ENCODE measurements at places on chromosomes 2 and 18. TPM values are rescaled to one million over a fixed set of nuclear protein-coding genes. Genes with fewer than 3 reads are reported as not detected.

- no peak overlapping the region for H3K4me3 ChIP-seq
- H3K27ac ChIP-seq = no peak overlapping the region
- peaks cover 7% of the 10 kb centered on the region for H3K4me1 ChIP-seq
- no peak for DNase-seq
- peaks cover 4% of the 10 kb centered on the region for H3K36me3 ChIP-seq
- no peaks in the 10 kb centered on the region for H3K27me3 ChIP-seq
Measured at GRCh38 chr2:233448575-233448974, 94.3 kb downstream of the DGKD start.

DNA sequence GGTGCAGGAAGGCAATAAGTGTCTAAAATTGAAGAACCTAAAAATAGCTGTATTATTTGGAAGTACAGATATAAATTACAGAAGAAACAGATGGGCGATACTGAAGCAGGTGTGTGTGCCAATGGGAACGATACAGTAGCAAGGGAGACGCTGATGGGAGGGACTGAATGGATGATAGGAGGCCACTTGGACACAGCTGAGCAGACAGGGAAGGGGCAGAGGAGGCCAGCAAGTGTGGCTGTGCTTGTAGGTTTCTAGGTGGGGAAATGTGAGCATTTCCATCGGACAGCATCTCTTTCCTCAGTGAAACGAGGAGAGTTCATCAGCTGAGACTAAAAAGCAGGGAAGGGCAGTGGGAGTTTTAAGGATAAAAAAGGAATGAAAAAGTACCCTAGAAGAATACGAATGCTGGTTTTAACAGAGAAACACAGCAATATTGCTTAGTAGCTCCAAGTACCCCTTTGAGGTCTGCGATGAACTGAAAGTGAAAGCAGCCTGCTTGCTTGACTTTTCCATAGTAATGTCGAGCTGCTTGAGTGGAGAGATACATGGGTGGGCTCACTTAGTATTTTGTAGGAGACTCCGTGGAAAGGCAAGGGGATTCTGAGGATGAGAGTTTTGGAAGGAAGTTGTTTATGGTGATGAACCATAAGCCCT is 91.7 kb upstream of the EPC2 start:
- peaks cover 7% of the 10 kb centered on the region for H3K27me3 ChIP-seq
- no peaks in the 10 kb centered on the region for H3K4me1 ChIP-seq
- H3K27ac ChIP-seq = no peak overlapping the region
- H3K4me3 ChIP-seq = no peak overlapping the region
- H3K36me3 ChIP-seq = no peaks in the 10 kb centered on the region

DNA sequence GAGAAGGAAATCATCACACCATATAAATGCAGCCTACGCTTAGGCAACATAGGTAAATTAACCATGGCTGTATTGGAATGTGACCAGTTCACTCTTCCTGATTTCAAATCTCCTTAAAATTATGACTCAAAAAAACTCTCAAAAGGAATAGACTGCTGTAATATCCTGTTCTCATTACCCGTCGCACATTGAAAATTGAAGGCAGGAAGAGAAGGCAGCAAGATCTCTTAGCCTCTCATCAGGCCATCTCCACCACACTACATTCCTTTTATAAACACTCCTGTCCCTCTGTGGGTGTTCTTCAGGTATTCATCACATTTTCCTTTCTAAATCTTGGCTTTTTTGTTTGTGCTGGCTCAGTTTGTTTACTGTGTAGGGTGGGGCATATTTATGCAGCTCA is 83.2 kb downstream of the PPP1R1C start:
- H3K27ac ChIP-seq = peak overlapping the region; percentile 54
- peak overlapping the region; percentile 22 for H3K4me3 ChIP-seq
- peaks cover 4% of the 10 kb centered on the region for H3K27me3 ChIP-seq
- peaks cover 5% of the 10 kb centered on the region for H3K36me3 ChIP-seq

DNA sequence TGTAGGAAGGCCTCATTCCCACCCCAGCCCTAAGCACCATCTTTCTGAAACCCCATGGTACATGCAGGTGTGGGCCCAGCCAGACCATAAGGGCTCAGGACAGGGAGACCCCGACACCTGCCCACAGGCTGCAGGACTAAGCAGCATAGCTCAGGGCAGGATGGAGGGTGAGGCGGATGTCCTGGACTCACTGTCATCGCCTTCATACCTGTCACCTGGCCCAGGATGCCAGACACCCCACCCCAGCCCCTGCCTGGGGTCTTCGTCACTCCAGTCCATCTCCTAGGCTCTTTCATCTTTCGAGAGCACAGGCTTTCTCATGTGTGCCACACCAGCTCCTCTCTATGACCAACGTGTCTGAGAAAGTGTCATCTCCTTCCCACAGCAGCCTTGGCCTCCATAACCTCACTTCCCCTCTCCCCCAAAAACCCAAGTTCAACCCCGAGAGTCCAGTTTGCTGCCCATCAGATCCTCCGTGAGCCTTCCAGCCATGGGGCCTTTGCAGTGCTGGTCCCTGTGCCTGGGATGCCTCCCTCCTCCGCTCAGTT is 71.5 kb downstream of the EMX1 start:
- DNase-seq = no peak
- H3K27me3 ChIP-seq = peaks cover 1% of the 10 kb centered on the region
- H3K4me1 ChIP-seq = peaks cover 10% of the 10 kb centered on the region

- H3K27ac ChIP-seq = peak overlapping the region; percentile 80
- H3K36me3 ChIP-seq = no peaks in the 10 kb centered on the region
Measured at GRCh38 chr2:200748779-200749178, 62.9 kb upstream of the BZW1 start.

DNA sequence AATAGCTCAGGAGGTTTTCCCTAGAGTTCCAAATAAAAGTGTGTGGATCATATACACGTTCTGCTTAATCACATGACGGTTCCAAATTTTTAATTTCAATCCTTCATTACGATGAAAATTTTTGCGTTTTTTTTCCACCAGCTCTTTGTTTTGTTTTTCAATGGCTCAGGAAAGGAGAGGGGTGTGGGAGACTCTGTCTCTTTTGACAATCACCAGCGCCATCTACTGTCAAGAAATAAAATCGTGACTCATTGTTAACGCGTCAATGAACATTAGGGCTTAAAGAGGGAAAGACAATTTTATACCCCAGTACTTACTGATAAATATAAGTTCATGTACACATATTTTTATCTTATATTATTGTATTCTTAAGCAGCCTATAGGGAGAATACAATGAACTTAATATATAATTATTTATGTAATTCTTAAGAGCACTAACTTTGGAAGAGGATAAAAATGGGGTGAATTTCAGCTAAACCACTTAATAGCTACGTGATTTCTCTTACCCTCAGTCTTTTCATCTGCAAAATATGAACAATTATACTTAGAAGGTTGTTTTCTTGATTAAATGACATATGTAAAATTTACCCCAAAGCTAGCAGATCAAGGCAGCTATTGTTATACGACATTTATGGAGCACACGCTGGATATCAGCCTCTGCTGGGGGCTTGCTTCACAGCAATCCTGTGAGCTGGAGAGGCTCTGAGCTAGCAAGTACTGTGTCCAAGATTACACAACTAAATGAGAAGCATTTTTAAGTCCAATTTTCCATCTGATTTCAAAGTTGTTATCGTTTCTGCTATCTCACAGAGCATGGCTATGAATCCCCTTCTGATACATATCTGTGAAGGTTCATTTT is 47.4 kb upstream of the RMDN2 start:
- no peaks in the 10 kb centered on the region for H3K36me3 ChIP-seq
- no peaks in the 10 kb centered on the region for H3K27me3 ChIP-seq
- DNase-seq = peak; percentile 67
- H3K4me3 ChIP-seq = peak overlapping the region; percentile 58
- H3K4me1 ChIP-seq = peaks cover 13% of the 10 kb centered on the region

DNA sequence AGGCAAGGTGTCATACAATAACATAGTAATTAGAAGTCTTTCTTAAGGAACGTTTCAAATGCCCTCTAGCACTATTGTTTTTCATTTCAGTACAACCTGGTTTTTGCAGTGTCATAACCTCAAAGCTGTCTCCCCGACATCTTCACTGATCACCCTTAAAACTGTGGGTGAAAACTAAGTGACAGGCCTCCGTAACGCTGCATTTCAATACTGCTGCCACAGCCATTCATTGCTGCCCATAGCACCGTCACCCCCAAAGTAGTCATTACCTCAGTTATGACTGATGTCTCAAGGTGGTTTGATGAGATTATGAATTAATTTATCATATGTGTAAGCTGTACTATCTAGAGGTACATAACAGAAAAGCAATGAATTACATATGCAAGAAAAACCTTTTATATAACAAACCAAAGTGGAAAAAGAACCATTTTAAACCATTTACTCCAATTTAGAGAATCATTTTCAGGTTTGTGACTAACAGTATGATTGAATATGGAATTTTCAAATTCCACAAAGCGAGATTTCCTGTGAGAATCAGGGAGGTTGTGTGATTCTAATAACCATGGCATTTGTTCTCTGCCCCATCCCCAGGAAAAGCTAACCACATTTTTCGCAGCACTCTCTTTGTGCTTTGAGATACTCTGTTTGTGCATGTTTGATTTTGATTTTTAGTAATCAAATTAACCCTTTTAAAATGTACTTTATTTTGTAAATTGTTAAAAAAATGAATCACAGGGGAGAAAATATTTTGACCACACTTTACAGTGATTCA is 263.0 kb downstream of the PTGR3 start:
- H3K36me3 ChIP-seq = no peaks in the 10 kb centered on the region
- H3K4me3 ChIP-seq = no peak overlapping the region
- DNase-seq = peak; percentile 16
- H3K27me3 ChIP-seq = no peaks in the 10 kb centered on the region
- H3K4me1 ChIP-seq = peaks cover 66% of the 10 kb centered on the region

GRCh38 chr18:55751476-55751875 is 163.5 kb upstream of the TCF4 start:
- H3K36me3 ChIP-seq = no peaks in the 10 kb centered on the region
- no peak for DNase-seq
- H3K27ac ChIP-seq = no peak overlapping the region
- no peak overlapping the region for H3K4me3 ChIP-seq
- H3K27me3 ChIP-seq = no peaks in the 10 kb centered on the region

- H3K27me3 ChIP-seq = peaks cover 34% of the 10 kb centered on the region
- H3K4me3 ChIP-seq = no peak overlapping the region
- H3K36me3 ChIP-seq = no peaks in the 10 kb centered on the region
- no peak overlapping the region for H3K27ac ChIP-seq
- DNase-seq = no peak
Measured at GRCh38 chr18:63061303-63061702, 258.3 kb downstream of the BCL2 start.

- H3K27me3 ChIP-seq = peaks cover 9% of the 10 kb centered on the region
- no peak overlapping the region for H3K27ac ChIP-seq
- H3K36me3 ChIP-seq = no peaks in the 10 kb centered on the region
- DNase-seq = no peak
- no peak overlapping the region for H3K4me3 ChIP-seq
- H3K4me1 ChIP-seq = no peaks in the 10 kb centered on the region
Measured at GRCh38 chr2:23322567-23323197, 62.3 kb upstream of the KLHL29 start.

- H3K4me3 ChIP-seq = no peak overlapping the region
- no peaks in the 10 kb centered on the region for H3K27me3 ChIP-seq
- H3K36me3 ChIP-seq = no peaks in the 10 kb centered on the region
- H3K27ac ChIP-seq = no peak overlapping the region
Measured at GRCh38 chr18:5318061-5318700, 22.7 kb upstream of the ZBTB14 start.

- 0 out of 2 replicates have a peak, but pooled peaks cover 1% of the 10 kb centered on the region for H3K36me3 ChIP-seq
- peaks cover 44% of the 10 kb centered on the region for H3K27me3 ChIP-seq
- no peak overlapping the region for H3K27ac ChIP-seq
- no peaks in the 10 kb centered on the region for H3K4me1 ChIP-seq
- no peak for DNase-seq
Measured at GRCh38 chr2:110804915-110805314, 72.5 kb downstream of the ACOXL start.

- H3K27ac ChIP-seq = no peak overlapping the region
- DNase-seq = no peak
- H3K4me1 ChIP-seq = no peaks in the 10 kb centered on the region
- no peaks in the 10 kb centered on the region for H3K36me3 ChIP-seq
Measured at GRCh38 chr2:7132753-7133152, 215.5 kb downstream of the RNF144A start.

DNA sequence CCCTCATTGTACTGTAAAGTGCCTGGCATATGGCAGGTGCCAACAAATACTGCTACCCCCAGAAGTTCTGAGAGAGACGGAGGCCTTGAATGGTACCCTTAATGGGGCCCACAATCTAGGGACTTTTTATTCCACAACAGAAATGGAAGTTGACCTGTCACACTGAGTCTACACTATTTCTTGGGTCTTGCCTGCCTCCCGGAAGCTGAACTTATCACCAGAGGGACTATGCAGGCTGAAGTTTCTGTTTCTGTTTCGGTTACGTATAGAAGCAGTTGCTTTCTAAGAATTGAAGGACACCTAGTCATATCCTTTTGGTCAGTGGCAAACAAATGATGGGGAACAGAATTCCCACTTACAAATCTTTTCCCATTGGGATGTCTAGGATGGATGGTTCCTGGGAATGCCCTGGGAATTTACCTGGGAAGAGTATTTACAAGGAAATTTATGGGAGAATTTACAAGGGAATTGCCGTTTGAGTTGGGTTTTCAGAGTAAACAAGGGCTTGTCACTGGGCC is 74.2 kb downstream of the HS1BP3 start:
- no peak overlapping the region for H3K4me3 ChIP-seq
- H3K36me3 ChIP-seq = no peaks in the 10 kb centered on the region
- no peak overlapping the region for H3K27ac ChIP-seq
- DNase-seq = no peak

- H3K4me3 ChIP-seq = no peak overlapping the region
- H3K36me3 ChIP-seq = no peaks in the 10 kb centered on the region
- H3K27me3 ChIP-seq = peaks cover 47% of the 10 kb centered on the region
Measured at GRCh38 chr18:48138660-48139430, 208.4 kb upstream of the SMAD2 start.

- H3K27ac ChIP-seq = no peak overlapping the region
- peak; percentile 17 for DNase-seq
- H3K36me3 ChIP-seq = peaks cover 5% of the 10 kb centered on the region
- H3K4me1 ChIP-seq = peaks cover 27% of the 10 kb centered on the region
- no peaks in the 10 kb centered on the region for H3K27me3 ChIP-seq
Measured at GRCh38 chr2:101546376-101547058, 71.6 kb upstream of the RFX8 start.

GRCh38 chr2:207308519-207309224 is 142.9 kb upstream of the KLF7 start:
- peaks cover 2% of the 10 kb centered on the region for H3K27me3 ChIP-seq
- no peaks in the 10 kb centered on the region for H3K36me3 ChIP-seq
- H3K4me3 ChIP-seq = no peak overlapping the region
- H3K4me1 ChIP-seq = peaks cover 31% of the 10 kb centered on the region
- no peak overlapping the region for H3K27ac ChIP-seq

- no peak overlapping the region for H3K4me3 ChIP-seq
- peaks cover 17% of the 10 kb centered on the region for H3K27me3 ChIP-seq
Measured at GRCh38 chr2:11069566-11070185, 85.6 kb upstream of the SLC66A3 start.

GRCh38 chr2:125259451-125259850 is 1234.4 kb downstream of the CNTNAP5 start:
- no peak for DNase-seq
- H3K36me3 ChIP-seq = no peaks in the 10 kb centered on the region
- no peaks in the 10 kb centered on the region for H3K27me3 ChIP-seq
- H3K4me1 ChIP-seq = no peaks in the 10 kb centered on the region
- H3K4me3 ChIP-seq = no peak overlapping the region

Gene FAM110C
- not detected for total RNA-seq

Gene DSEL
- total RNA-seq = 78.6 TPM

Gene FN1
- total RNA-seq = 2,848 TPM

Gene EVX2
- total RNA-seq = not detected

Gene HAAO
- total RNA-seq = not detected

Gene SPDYA
- total RNA-seq = not detected

Gene RASGRP3
- total RNA-seq = 3.1 TPM

Gene PTPRM
- total RNA-seq = 46.2 TPM

Gene CAPN14
- 0.13 TPM for total RNA-seq

Gene NOL4
- not detected for total RNA-seq

Gene DSG4
- total RNA-seq = not detected
